ENCODE measurements at places on chromosomes 2 and 18.

- DNase-seq, result no peak
These were observed 781 bp upstream of the SOX11 start for GRCh38 chr2:5691221-5691984.

DNA sequence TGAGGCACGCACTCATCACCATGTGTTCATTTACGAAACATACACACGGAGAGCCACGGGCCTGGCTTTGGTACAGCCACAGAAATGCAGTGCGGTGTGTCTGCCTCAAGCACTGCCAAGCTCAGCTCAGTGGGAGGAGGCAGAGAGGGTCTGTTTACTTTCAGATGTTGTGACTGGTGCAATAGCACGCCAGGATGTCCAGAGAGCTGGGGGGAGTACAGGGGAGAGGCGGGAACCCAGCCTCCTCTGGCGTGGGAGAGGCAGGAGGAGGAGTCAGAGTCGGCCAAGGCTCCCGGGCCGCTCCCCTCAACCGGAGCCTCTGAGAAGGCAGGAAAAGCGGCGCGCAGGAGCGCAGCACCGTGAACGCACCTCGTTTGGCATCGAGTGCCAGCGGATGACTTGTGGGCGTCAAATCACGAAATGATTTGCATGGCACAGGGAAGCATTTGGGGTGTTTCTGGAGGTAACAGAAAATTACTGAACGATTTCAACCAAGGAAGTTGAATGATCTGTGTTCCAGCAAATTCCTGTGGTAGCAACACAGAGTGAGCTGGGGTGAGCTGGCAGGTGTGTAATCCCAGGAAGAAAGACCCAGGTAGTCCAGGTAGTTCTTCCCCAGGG is 143.0 kb downstream of the ZNF516 start:
- no peak for DNase-seq

- DNase-seq, result no peak
These were observed 248.4 kb downstream of the FHOD3 start for GRCh38 chr18:36545821-36546427.

DNA sequence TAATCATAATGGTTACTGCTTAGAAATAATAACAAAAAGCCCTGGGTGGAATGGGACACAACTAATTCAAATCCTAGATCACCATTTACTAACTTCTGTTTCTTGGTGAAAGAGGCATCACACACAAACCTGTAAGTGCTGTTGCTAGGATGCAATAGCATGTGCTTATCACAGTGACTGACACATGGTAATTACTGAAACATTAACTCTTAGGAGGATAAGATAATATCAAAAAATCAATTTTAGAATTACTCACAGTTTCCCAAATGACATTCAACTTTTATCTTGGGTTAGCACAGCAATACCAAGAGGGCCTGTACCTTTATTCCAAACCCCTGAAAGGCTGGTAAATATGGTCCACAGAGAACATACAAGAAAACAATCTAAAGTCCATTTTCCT is 69.1 kb downstream of the MBOAT2 start:
- no peak for DNase-seq

GRCh38 chr18:75467281-75467795 is 39.8 kb upstream of the SMIM21 start:
- no peak for DNase-seq
